ENCODE measurements at places on chromosomes 12 and 14. TPM values are rescaled to one million over a fixed set of nuclear protein-coding genes. Genes with fewer than 3 reads are reported as not detected.
A peak's percentile ranks its signal among the peaks of the same experiment; 100 is the strongest.

GRCh38 chr14:22390824-22391461 is 198.1 kb downstream of the DAD1 start:
- DNase-seq, result no peak

DNA sequence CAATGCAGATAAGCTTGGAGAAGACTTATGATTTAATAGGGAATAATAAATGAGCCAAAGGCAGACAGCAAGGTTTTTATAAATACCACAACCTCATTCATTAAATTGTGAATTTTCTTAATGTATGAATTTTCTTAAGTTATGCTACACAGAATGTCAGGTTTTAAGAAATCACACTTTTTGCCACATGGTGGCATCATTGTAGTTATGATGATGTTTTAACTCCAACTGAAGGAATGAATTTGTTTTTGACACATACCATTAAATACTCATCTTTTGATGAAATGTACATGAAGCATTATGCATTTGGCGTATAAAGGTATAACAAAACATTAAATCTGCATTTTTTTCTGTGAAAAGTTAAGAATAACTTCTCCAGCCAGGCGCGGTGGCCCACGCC is 524.1 kb upstream of the FBXO33 start:
- DNase-seq, result no peak

- DNase-seq, result no peak
These were observed 8.0 kb downstream of the NCOR2 start for GRCh38 chr12:124559182-124560017.

Gene PRDM4
- total RNA-seq, result 18.3 TPM

- DNase-seq, result peak; percentile 82
These were observed 52.9 kb downstream of the ANO6 start for GRCh38 chr12:45268672-45269411.

Gene DIABLO
- total RNA-seq, result 45.4 TPM

Gene MYF5
- not detected for total RNA-seq

Gene NGB
- not detected for total RNA-seq

Gene ABCC9
- 44.3 TPM for total RNA-seq

DNA sequence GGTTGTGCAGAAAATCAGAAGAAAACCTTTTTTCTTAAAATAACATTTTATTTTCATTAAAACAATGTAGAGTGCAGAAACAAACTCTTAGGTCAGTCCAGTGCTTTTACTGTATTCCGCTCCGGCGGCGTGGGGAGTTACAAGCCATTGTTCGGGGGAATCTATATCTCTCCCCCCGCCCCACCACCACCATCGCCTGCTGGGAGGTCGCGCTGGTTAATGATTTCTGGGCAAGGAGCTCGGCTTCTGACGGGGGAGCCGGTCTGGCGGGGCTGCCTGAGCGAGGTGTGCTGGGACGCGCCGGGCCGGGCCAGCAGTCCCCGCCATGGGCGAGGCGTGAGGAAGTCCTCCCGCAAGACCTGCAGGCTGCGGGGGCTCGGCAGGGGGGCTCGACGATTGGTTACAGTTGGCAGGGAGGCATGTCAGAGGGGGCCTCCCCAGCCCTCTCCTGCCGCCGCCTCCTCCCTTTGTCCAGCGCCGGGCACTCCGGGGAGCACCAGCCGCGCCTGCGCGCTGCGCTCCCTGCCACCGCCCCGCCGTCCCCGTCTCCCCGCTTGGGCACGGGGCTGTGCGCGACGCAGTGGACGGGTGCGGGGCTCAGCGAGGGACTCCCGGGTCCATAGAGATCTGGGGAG is 1.0 kb upstream of the DUSP6 start:
- DNase-seq, result peak; percentile 75

Gene SLC38A1
- total RNA-seq, result 81.7 TPM

Gene CIDEB
- 0.51 TPM for total RNA-seq

DNA sequence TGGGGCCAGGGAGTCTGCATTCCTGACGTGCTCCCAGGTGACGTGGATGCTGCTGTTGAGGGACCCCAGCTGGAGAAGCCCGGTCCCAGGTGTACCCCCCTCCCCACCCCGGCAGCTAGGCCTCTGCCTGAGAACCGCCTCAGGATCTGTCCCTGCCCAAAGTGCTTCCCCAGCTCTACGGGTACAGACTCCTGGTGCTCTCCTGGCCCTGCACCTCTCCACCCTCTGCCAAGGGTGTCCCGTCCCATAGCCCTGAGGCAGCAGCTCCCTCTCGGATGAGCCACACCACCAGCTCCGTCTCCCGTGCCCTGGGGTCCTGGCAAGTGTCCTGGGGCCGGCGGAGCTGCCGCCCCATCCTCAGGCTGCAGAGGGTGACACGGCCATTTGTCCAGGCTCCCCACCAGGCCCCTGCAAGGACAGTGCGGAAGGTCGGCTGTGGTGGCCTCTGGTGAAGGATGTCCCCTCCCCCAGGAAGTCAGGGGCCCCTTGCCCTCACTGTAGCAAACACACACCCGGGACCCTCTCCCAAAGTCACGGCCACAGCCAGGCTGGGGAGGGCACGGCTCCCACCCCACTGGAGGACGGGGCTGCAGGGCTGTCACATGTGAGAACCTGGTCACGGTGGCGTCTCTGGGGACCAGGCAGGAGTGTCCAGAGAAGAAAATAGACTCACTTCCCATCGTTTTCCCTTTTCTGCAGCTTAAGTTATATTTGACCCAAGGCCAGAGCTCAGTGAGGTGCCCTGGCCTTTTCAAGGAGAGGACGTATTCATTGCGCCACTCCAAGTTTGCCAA is 74.4 kb upstream of the FBRSL1 start:
- DNase-seq, result no peak

DNA sequence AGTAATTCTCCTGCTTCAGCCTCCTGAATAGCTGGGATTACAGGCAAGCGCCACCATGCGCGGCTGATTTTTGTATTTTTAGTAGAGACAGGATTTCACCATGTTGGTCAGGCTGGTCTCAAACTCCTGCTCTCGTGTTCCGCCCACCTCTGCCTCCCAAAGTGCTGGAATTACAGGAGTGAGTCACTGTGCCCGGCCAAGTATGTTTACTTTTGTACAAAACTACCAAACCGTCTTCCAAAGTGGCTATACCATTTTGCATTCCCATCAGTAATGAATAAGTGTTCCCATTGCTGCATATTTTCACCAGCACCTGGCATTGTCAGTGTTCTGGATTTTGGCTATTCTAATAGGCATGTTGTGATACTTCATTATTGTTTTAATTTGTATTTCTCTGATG is 8.4 kb upstream of the KRT6A start:
- DNase-seq, result peak; percentile 9

Gene EAPP
- total RNA-seq, result 43.0 TPM

DNA sequence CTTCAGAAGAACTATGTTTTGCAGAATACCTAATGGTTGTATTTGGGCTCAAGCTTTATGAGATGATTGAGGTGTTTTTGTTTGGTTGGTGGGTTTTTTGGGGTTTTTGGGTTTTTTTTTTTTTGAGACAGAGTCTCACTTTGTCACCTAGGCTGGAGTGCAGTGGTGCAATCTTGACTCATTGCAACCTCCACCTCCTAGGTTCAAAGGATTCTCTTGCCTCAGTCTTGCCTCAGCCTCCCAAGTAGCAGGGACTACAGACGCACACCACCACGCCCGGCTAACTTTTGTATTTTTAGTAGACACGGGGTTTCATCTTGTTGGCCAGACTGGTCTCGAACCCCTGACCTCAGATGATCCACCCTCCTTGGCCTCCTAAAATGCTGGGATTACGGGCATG is 39.6 kb downstream of the ARL1 start:
- no peak for DNase-seq

GRCh38 chr12:54526812-54527630 is 22.4 kb upstream of the PDE1B start:
- peak; percentile 50 for DNase-seq

Gene FGF6
- total RNA-seq, result not detected

- peak; percentile 99 for DNase-seq
These were observed 14.7 kb downstream of the SERPINA1 start for GRCh38 chr14:94373708-94374107.

GRCh38 chr12:53468282-53468681 is 16.4 kb downstream of the PCBP2 start:
- DNase-seq, result no peak

DNA sequence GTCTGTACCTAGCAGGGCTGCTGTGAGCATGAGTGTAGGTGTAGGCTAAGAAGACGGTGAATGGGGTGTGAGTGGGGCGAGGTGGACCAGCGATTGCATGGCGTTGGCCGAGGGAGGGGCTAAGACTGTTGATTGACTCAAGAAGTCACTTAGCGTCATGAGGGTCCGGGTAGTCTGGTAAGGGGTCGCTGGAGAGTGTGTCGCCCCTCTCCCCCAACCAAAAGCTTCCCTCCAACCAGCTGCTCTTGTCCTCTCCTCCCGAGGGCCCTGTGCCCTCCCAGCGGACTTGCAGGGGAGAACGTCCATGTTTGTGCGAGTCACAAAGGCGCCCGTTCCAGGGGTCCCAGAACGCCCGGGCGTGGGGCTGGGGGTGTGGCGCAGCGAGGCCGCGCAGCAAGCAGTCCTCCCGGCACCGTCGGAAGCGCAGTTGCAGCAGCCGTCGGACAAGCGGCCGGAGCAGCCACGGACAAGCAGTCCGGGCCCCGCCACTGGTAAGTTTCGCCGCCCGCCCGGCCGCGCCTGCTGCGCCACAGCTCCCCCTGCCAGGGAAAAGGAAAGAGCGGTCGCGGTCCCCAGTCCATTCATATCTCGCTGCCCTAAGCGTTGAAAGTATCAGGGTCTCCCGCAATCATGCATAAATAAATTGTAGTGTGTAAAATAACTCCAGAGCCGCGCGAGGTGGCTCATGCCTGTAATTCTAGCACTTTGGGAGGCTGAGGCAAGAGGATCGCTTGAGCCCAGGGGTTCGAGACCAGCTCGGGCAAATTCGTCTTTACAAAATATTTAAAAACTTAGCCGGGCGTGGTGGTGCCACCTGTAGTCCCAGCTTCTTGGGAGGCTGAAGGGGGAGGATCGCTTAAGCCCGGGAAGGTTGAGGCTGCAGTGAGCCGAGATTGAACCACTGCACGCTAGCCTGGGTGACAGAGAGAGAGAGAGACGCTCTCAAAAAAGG is at the start of gene CCDC63:
Gene CCDC63, plus strand, starts transcription at position 373 of the 952 bp plus-strand sequence. CDS start 5,968 bp downstream, outside the sequence.
- peak; percentile 60 for DNase-seq

Gene PPP1R36
- total RNA-seq, result not detected

All from GM23248 (cell line).